Caco-2 (cell line): ENCODE measurements at places on chromosomes 11 and 22.

DNA sequence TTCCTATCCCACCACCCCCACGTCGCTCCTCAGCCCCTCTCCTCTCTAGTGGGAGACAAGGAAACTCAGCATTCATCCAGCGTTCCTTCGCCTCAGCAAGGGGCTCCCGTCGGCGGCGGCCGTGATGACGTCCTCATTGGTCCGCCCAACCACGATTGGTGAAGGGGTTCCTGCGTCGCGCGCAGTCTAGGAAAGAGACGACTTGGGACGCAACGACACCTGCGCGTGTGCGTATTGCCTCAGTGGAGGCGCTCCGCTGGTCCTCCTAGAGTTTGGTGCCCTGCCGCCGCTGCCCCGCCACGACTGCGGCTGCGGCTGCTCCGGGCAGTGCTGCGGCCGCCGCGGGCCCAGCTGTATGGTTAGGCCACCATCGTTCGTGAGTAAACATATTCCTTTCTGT is 56.6 kb downstream of the CCDC81 start:
- no peak for DNase-seq

DNA sequence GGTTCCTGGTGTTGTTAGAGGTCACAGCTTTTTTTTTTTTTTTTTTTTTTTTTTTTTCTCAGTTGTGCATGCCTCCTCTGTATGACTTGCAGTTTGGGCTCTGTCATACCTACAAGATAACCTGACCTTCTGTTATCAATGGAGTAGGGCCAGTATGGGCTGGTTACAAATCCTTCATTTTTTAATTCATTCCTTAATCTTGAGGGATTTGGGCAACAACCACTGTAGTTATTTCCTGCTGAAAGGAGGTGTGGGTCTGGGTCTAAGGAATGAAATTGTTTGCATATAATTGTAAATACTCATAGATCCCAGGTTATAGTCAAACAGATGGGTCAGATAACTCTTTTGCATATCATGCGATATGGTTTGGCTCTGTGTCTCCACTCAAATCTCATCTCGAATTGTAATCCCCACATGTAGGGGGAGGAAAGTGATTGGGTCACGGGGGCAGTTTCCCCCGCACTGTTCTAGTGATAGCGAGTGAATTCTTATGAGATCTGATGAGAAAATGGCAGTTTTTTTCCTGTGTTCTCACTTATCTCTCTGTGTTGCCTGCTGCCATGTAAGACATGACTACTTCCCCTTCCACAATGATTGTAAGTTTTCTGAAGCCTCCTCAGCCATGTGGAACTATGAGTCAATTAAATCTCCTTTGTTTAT is 14.1 kb upstream of the GLYAT start:
- no peak for DNase-seq

- no peak for DNase-seq
Measured at GRCh38 chr22:24997023-24997422, 44.5 kb downstream of the KIAA1671 start.

DNA sequence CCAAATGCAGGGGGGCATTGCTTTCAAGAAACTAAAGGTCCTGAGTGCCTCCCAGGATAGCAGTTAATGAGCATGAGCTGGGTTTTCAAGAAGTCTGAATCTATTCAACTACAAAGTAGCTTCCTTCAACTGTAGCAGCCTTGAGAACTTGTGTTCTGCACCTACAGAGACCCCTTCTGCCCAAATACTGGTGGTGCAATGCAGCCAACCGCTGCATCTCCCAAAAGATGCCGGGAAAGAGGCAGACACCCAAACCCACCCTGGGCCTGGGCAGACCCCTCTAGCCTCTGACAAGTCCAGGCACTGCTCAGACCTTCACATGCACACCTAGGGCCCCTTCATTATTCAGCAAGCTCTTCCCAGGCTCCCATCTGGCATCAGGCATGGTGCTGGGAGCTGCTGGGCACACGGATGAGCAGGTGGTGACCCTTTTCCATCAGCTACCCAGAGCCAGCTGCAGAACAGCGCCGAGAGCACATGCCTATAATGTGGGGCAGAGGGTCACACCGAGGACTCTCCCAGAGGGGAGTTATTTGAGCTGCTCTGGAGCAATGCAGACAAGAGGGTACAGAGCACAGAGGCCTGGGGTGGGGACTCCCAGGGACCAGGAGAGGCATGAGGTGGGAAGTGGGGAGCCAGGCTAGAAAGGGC is 44.9 kb upstream of the ETS1 start:
- peak; percentile 52 for DNase-seq

DNA sequence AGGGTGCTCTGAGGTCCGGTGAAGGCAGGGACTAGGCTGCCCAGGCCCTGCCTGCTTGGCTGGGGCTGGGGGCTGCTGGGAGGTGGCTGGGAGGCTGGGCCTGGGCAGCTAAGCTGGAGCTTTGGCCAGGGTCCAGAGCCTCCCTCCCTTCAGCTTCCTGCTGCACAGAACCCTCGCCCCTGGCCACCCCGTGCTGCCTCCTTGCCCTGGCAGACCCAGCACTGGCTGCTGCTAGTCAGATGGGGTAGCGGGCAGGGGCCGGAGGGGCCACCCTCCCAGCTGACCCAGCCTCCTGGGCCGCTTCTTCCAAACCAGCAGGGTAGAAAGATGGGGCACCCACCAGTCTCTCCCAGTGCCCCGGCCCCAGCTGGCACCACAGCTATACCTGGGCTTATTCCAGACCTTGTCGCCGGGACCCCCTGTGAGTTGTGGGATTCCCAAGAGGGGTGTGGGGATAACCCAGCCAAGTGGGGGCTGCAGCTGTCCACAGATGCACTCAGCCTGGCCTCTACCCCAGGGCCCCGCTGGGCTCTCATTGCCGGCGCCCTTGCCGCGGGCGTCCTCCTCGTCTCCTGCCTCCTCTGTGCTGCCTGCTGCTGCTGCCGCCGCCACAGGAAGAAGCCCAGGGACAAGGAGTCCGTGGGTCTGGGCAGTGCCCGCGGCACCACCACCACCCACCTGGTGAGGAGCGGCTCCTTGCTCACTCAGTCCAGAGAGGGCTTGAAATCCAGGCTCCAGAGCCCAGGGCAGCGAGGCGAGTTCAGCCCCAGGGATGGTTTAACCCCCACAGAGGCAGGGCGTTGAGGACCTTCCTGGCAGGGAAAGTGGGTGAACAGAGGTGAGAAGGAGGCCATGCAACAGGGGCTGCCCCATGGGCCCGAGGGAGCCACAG is at the start of gene SYT8:
TSS of gene SYT8 (plus strand) at position 212 of the 892 bp plus-strand sequence. CDS start at position 328, 116 bp downstream.
- DNase-seq: no peak

DNA sequence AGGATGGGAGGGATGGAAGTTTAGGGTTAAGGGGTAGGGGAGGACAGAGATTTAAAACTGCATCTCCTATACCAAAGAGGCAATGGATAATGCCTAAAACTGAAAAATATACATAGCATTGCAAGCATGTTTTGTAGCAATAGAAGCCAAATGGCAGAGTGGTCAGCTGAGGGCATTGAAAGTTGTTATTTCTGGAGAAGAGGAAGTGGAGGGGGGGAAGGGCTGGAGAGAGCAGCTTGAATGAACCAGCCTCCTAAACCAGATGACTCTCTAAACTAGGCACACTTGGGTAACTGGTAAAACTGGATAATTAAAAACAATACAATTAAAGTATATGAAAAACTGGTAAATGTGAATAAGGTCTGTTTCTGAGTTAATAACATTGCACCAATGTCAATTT is 70.3 kb upstream of the TP53I11 start:
- DNase-seq: no peak

- DNase-seq: peak; percentile 49
Measured at GRCh38 chr11:62850911-62851806, 11.8 kb upstream of the WDR74 start.

DNA sequence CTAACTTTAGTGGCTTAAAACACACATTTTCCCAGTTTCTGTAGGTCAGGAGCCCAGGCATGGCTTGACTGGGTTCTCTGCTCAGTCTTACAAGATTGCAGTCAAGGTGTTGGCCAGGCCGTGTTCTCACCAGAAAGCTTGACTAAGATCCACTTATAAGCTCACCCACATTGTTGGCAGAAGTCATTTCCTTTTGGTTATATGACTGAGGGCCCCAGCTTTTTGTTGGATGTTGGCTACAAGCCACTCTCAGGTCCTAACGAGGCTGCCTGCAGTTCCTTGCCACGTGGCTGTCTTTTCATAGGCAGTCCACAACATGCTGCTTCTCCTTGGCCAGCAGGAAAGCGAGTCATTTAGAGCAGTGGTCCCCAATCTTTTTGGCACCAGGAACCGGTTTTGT is 79.3 kb upstream of the CRTAM start:
- no peak for DNase-seq

GRCh38 chr11:103940551-103940950 is 95.9 kb upstream of the DDI1 start:
- no peak for DNase-seq

DNA sequence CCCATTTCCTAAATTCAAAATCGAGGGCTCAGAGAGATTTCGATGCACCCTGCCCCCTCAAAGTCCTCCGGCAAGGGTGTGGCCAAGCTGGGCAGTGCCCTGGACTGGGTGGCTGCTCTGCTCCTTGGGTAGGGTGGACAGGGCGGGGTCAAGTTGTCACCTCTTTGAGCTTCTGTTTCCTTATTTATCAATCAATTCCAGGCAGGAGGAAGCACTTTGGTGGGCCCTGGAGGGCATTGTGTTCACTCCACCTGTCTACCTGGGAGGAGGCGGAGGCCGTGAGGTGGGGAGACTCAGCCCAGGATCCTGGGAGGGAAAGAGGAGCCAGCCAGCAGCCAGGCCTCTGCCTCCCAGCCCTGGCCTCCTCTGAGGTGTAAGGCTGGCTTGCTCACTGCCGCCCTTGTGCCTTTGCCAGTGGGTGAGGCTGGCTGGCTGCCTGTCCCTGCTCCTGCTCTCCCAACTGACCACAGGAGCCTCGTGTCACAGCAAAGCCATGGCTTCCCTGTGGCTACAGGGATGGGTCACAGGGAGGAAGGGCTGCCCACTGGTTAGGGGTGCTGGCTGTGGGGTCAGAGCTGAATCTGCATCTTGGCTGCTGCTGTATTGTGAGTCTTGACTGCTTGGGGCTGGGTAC is 25.5 kb upstream of the SHISAL1 start:
- DNase-seq: no peak

DNA sequence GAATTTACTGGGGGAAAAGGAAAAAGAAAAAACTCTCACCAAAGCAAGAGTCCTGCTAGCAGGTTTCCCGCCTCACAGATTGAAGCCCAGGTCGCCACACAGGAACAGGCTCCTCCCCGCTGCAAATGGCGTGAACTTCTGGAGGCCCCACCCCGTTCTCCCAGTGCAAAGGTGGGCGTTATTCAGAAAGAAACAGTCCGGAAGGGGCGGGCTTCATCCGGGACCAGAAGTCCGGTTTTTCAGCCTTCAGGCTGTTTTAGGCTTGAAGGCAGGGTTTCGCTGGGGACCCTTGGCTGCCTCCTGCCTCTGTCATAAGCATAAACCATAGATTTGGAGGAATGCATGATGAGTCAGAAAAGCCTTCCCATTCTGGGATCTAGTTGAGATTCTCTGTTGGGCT is 148.3 kb upstream of the POU2AF2 start:
- DNase-seq: peak; percentile 76

- no peak for DNase-seq
Measured at GRCh38 chr11:2726964-2727363, 27.2 kb upstream of the KCNQ1OT1 start.

GRCh38 chr11:46906609-46907041 is 11.7 kb downstream of the LRP4 start:
- no peak for DNase-seq

DNA sequence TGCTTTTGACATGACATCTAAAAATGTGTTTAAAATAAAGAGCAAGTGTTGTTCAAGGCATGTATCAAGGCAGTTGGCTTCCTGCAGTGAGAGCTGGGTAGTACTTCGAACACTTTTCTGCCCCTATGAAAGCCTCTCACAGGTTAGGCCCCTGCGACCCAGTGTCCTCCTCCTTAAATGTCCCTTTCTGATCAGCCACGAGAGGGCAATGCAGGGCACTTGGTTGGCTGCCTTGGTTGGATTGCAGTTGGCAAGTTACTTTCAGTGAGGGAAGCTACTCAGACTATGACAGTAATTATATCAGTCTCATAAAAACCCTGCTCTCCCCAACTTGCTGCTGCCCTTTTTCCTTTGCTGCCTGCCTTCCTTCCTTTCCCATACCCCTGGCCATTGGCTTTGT is 743.8 kb downstream of the NTM start:
- DNase-seq: no peak

- DNase-seq: peak; percentile 46
Measured at GRCh38 chr11:107598225-107599139, 7.5 kb downstream of the ELMOD1 start.

DNA sequence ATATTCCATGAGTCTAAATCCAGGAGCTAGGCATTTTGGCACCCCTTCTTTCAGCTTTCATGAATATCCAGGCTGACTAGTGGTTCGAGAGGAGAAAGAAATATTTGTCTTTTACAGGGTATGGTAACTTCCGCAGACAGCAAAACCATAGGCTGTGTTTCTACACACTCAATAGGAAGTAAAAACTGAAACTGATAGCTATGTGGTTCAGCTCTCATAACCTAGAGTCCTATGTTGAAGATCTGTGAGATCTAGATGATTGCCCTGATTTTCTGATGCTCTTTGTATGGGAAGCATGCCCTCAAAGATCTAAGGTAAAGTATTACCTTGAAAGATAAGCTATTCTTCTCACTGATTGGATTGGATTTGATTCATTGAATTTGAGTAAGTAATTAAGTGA is 118.3 kb downstream of the CD44 start:
- DNase-seq: no peak

DNA sequence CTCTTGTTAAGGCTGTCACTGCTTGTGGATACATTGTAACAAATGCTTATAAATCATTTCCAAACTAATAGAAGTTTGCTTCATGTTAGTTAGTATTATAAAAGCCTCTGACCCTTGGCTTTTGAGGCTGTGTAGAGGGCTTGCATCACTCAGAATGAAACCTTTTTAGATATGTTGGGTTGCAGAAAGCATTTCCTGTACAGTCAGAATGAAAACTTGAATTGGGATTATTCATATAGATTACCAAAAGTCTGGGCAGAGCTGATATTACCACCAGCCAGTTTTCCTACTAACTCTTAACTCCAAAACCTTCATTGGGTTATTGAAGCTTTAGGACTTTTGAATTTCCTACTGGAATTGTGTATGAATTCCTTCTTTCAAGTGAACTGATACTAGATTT is 12.0 kb downstream of the KMT2A start:
- no peak for DNase-seq

- no peak for DNase-seq
Measured at GRCh38 chr11:91257667-91258066, 967.0 kb upstream of the FAT3 start.

DNA sequence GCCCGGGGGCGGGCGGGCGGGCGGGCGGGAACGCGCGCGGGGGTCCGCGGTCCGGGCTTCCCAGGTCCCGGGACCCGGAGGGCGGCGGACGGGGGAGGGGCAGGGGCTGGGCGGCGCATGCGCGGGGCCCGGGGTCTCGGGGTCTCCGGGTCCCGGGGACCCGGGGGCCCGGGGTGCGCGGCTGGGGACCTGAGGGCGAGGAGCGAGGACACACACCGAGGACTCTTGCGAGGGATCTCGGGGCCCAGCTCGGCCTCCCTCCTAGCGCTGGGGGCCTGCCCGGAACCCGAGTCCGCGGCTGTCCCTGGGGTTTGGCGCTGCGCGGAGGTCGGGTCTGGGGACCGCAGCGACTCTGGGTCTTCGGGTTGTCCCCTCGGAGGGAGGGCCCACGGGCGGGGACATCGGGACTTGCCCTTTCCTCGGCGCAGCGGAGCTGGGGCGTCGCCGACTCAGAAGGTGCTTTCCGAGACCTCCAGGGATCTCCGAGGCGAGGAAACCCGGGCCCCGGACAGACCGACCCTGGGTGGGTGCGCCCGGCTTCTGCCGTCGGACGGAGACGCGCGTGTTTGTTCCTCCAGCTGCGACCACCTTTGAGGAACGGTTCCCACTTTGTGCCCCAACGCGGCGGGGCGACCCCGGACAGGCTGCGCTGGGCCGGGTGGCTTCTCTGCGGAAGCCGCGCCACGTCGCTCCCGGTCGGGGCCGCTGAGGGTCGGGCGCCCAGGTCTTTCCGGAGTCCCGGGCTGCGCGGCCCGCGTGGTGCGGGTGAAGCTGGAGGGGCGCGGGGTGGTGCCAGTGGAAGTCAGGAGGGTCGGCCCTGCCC is 540 bp downstream of the PPARA start:
- peak; percentile 38 for DNase-seq
